ENCODE measurements at places on chromosomes 1 and 21.
A peak's percentile ranks its signal among the peaks of the same experiment; 100 is the strongest.

DNA sequence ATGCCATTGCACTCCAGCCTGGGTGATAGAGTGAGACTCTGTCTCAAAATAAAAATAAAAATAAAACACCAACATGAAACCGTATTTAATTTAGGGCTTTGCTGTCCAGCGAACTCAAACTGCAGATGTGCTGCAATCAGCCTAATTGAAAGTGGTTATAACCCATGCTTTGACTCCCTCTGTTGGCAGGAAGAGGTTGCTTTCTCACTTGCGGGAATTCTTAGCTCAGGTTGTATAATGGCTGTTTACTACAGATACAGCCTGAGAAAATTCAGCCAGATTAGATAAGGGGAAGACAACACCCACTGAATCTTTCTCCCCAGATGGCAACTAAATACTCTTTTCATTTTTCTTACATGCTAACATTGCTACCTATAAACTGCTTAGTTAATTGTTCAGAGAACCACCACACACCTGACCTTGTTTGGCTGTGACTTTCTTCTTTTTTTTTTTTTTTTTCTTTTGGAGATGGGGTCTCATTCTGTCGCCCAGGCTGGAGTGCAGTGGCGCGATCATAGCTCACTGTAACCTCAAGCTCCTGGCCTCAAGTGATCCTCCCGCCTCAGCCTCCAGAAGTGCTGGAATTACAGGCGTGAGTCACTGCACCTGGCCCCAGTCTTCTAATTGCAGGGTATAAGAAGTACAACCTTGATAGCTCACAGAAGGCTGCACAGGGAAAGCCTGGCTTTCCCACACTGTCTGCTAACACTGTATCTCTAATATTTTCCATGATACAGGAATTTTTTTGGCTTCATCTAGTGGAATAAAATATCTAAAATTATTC, 34.6 kb downstream of the DNTTIP2 start:
- DNase-seq: peak; percentile 49

DNA sequence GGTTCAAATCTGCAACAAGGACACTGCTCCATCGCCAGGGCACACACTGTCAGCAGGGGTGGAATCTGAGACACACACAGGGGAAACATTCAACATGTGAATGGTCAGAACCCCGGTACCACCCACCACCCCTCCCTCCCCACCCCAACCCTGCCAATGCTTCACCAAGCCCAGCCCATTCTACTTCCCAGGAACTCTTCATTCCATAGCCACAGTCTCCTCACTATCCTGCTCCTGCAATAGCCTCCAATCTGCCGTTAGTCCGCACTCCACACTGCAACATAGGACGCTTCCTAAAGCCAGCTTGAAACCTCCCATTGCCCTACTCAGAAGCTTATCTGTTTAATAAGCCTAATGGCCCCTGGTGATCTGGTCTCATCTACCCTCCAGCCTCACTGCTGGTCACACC, 7.5 kb upstream of the RAB3B start:
- DNase-seq: no peak

DNA sequence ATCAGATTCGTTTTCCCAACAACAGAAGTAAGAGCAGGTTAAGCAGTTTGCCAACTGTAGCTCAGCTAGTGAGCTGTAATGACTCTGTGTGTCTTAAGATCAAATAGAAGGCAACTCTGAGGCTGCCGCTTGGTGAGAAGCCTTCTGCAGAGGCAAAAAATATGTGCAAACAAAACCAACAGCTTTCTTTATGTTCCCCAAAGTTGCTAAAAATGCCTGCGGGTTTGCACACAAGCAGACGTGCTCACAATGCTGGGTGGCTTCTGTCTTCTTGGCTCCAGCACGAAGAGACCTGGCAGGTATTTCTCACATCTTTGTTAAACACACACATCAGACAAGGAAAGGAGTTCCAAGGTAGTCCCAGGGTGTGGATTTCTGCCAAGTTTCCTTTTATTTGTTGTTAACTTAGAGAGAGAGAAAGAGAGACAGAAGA, 158.9 kb upstream of the JUN start:
- DNase-seq: no peak

DNA sequence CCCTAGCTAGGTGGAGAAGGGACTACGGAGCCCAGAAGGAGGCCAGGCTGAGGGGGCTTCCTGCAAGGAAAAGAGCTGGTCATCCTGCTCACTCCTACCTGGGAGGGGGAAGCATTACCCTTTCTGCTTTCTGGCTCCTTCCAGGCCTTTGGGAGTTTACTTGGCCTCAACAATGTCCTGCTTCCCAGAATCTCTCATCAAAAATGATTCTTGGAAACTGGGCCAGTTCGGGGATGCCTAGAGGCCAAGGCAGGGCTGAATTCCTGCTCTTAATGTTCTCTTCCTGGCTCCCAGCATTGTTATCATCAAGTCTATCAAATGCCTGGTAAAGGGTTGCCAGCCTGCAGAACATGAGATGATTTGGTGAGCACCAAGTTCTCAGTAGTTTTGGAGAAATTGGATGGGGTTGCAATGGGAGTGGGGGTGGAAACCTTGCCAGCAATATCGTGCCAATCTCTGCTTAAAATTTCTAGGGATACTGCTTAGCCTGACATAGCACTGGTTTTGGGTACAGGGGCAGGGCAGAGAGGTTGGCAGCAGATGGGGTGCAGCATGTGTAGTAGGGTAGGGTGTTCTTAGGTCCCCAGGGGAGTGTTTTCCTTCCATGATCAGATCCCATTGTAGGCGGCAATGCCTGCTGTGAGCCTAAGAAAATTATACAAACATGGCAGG, 7.7 kb upstream of the PAFAH2 start:
- DNase-seq: no peak

- no peak for DNase-seq
These were observed 96.9 kb downstream of the LPAR3 start for GRCh38 chr1:84795966-84796600.

GRCh38 chr21:33078907-33079582, 9.1 kb downstream of the OLIG1 start:
- DNase-seq: peak; percentile 17

GRCh38 chr1:162224267-162224666, 152.4 kb downstream of the SPATA46 start:
- no peak for DNase-seq

DNA sequence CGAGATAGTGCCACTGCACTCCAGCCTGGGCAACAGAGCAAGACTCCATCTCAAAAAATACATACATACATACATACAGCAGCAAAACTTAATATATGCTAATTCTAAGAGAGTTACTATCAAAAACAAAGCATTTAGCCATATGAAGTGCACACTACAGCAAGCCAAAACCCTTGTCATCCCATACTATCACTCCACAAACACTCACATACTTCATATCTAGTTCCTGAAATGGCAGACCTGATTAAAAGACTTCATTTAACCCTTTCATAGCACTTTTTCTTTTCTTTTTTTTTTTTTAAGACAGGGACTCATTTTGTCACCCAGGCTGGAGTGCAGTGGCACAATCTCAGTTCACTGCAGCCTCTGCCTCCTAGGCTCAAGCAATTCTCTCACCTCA, 65.6 kb downstream of the COP1 start:
- no peak for DNase-seq

DNA sequence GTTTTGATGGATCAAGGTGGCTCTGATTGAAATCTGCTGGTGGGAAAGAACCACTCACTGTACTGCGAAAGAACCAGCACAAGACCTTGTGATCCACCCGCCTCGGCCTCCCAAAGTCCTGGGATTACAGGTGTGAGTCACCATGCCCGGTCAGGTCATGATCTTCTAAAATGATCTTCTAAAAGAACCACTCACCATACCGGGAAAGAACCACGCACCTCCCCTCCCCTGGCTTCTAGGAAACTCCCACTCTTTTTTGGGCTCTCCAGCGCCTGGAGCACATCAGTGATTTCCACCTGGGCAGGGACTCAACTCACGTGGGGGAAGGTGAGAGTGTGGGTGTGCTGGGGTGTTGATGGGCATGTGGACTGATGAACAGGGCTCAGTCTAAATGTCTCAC, 7.9 kb upstream of the RAB7B start:
- DNase-seq: no peak

- DNase-seq: no peak
These were observed 76.8 kb upstream of the ERG start for GRCh38 chr21:38574895-38575575.

GRCh38 chr1:119874186-119874585, 22.1 kb downstream of the ADAM30 start:
- no peak for DNase-seq

DNA sequence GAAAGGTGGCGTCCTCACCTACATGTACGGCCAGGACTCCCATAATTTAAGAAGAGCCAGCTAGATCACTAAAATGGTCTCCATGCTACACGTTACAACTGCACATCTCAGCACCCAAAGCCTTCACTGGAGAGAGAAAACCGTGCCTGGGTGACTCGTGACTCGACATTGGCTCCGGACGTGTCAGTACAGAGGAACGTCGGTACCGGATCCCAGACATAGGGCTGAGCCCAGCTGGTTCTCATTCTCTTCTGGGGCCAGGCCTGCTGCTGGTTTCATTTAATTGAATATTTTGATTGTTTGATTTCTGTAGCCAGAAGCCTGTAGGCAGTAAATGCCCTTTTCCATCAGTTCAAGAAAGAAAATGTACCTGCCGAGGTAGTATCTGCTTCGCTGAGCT, 93.1 kb downstream of the HHIPL2 start:
- no peak for DNase-seq

GRCh38 chr1:101520302-101520701, 283.5 kb downstream of the S1PR1 start:
- DNase-seq: peak; percentile 6

- DNase-seq: no peak
These were observed 200.6 kb downstream of the GRIK1 start for GRCh38 chr21:29739176-29739575.

- no peak for DNase-seq
These were observed 182.8 kb downstream of the SIPA1L2 start for GRCh38 chr1:232447125-232447524.

GRCh38 chr21:44817506-44817880, 369 bp downstream of the SUMO3 start:
- DNase-seq: peak; percentile 90
